ELF-1 (cell line): ENCODE measurements at places on chromosomes 12 and 14.

DNA sequence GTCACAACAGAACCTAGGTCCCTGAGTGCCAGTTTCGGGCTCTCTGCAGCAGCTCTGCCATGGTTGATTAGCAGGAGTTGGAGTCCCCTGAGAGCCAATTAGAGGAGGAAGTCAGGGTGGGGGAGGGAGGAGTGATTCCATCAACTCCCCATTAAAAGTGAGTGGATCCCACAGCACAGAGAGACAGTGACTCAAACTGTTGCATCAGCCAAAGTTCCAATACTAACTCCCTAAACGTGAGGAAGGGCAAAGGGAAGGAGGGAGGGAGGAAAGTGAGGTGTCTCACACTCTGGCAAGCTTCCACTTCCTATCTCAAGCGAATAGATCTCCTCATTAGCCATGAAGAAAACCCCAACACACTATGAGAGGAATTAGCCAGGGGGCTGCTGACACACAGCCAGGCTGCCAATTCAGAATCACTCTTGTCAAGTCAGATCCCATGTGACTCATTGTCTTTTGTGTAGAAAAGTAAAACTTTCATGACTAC lies 23.6 kb downstream of the OR11H4 start:
- peak; percentile 8 for DNase-seq

DNA sequence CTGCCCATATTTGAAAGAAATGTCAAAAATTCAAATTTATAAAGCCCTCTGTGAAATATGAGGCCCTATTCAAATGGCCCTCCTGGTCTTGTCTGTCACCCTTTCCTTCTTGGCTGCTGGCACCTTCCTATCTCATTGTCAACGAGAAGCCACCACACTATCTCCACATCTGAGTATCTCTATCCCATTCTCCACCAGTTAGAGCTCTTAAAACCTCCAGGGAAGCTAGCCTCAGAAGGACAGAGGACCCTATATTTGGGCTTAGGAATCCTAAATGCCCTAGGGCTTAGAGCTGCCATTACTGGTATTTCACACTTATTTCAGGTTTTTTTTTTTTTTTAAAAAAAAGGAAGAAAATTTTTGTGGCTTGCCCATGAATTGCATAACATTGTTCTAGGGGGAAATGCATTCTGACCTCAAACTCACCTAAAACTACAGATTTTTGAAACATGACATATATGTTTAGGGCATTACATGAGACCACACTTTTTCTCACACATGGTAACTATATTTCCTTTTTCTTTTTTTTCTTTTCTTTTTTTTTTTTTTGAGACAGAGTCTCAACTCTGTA lies 25.0 kb downstream of the SLC25A21 start:
- DNase-seq: no peak

DNA sequence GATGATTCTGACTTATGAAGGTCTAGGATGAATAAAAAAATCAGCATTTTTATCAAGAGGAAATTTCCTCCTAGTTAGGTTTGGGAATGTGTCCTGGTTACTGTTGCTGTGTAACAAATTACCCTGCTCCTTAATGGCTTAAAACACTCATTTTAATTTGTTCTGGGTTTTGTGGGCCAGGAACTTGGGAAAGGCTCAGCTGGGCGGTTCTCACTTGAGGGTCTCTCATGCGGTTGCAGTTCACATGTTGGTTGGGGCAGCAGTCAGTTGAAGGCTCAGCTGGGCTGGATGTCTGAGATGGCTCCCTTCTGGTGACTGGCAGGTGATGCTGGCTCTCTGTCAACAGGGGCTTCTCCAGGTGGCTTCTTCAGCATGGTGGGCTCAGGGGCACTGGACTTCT lies 214.6 kb downstream of the RBM19 start:
- DNase-seq: no peak

- DNase-seq: no peak
Measured at GRCh38 chr12:45727980-45728629, 1.4 kb upstream of the ARID2 start.

- no peak for DNase-seq
Measured at GRCh38 chr12:11133816-11134215, 628 bp downstream of the TAS2R30 start.

DNA sequence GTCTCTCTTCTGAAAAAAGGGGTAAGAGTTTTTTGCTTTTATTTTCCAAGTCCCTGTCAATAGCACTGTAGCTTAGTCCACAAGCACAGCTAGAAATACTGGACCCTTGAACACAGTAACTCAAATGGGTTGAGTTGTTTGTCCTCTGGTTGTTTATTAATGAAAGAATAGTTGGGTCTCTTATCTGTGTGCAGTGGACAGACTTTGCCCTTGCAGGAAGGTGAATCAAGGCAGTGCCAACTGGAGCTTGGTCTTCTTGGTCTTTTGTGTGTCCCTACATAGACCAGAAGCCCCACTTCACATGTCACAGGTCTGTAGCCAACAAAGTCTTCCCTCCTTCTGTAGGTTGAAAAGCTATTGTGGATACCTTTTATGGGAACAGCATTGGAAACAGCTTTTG lies 322.0 kb downstream of the AACS start:
- no peak for DNase-seq

DNA sequence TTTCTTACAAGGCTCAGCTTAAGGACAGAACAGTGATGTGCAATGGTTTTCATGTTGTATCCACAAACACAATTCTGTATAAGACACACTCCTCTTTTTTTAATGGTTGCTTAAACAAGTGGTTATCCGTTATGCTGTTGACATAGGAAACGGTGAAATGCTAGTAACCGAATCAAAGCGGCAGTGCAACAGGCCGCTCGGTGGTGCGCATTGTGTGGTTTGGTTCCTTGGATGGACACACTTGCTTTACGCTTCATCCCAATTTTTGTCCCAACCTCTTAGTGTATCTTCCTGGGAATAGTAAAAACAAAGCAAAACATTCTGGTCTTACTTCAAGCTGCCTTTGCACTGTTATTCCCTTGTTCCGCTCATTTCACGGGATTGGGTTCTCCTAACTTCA lies 650 bp upstream of the PTGER2 start:
- no peak for DNase-seq

GRCh38 chr14:99511421-99512109 lies 30.4 kb downstream of the CCNK start:
- DNase-seq: peak; percentile 15

DNA sequence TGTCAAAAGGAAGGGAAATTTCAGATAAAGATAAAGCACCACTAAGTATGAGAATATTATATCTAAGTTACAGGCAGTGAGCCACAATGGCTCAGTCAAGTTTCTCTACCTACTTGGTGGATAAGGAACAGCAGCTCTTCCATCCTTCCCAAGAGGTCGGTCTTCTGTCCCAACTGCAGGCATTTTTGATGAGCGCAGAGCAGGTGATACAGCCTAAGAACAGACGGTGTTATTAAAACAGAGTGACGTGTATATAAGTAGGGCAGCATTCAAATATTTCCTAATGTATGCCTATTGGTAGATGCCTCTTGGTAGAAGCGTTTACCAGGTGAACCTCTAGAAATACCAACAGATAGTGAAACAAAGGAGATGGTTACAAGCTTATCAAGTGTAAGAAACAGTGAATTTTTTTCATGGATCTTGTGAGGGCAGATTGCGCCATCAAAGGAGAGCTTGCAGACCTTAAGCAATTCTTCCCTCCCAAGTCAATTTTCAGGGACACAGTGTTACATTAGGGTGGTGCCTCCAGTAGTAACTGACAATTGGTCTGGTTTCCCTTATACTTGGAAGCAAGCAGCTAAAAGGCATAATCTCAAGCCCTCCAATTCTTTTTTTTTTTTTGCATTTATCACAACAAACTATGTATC lies 274.5 kb downstream of the MED13L start:
- no peak for DNase-seq

GRCh38 chr12:105485921-105486320 lies 155.4 kb downstream of the C12orf75 start:
- no peak for DNase-seq

- DNase-seq: no peak
Measured at GRCh38 chr12:39372929-39373328, 70.0 kb downstream of the KIF21A start.

DNA sequence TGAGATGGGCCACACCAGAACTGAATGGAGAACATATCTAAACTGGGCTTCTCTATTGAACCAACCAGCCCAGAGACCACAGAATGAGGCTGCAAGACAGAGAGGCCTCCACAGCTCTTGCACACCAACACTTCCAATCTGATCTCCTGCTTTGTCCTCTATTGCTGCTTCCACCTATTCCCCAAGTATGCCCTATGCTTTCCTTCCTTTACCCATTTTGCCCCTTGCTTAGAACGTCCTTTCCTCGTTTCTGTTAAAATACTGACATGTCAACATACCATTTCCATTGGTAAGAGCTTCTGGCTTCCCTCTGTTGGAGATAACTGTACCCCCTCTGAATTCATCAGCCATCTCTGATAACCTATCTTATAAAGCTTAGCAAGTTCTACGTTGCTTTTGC lies 2.8 kb downstream of the SLC2A13 start:
- DNase-seq: no peak

- DNase-seq: no peak
Measured at GRCh38 chr12:66164349-66164821, 5.4 kb downstream of the TMBIM4 start.

GRCh38 chr12:21065845-21066244 lies 65.1 kb upstream of the SLCO1B1 start:
- no peak for DNase-seq

- no peak for DNase-seq
Measured at GRCh38 chr12:52370926-52371608, 3.8 kb upstream of the KRT85 start.

GRCh38 chr12:121968876-121969275 lies 50.5 kb downstream of the CFAP251 start:
- no peak for DNase-seq

DNA sequence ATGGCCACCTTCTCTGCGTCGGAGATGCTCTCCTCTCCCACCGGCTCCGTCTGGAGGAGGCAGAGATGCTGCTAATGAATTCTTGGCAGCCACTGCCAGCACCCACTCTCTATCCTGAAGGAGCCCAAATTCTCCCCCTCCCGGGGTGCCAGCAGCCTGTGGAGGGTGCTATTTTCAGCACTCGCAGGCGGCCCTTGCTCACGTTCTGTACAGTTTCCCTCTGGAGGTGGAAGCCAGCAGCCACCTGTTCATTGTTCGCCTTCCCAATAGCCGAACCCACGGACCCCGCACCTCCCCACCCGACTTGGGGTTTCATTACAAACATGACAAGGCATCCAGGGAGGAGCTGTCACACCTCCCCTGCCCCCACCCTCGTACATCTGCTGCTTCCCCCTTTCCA lies 27.8 kb downstream of the SNRNP35 start:
- DNase-seq: no peak

DNA sequence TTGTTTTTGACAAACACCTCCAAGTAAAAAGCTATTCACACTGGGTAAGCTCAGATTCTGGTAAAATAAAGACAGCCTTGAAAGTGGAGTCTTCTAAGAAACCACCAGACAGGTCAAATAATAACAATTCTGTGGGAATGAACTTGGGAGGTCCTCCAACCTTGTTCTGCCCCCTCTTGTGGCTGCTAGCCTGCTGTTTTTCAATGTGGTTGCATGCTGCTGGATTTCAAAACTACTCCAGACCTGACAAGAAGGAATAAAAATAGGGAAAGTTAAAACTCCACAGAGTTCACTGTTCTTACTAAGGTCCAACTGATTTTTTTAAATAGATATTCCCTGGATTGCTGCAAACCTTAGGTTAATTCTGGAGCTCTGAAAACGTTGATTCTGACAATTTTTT lies 32.2 kb upstream of the RIN3 start:
- no peak for DNase-seq

- DNase-seq: no peak
Measured at GRCh38 chr14:95258754-95259593, 60.7 kb downstream of the CLMN start.

GRCh38 chr12:130873106-130873795 lies 1.4 kb downstream of the RAN start:
- DNase-seq: no peak

DNA sequence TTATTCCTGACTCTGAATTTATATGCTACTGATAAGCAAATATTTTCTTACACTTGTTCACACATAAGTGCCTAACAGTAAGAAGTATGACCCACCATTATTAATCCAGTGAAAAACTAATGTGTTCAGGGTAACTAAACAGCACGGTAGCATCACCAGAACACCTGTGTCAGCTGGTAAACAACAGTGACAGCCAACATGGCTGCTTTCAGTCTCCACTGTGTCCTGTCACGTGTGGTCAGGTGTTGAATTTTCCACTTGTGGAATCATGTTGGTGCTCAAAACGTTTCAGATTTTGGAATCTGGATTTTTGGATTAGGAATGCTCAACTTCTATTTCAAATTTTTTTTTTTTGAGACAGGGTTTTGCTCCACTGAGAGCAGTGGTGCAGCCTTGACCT lies 14.3 kb upstream of the ATP23 start:
- no peak for DNase-seq

- no peak for DNase-seq
Measured at GRCh38 chr12:132367071-132367851, 37.9 kb upstream of the GALNT9 start.

DNA sequence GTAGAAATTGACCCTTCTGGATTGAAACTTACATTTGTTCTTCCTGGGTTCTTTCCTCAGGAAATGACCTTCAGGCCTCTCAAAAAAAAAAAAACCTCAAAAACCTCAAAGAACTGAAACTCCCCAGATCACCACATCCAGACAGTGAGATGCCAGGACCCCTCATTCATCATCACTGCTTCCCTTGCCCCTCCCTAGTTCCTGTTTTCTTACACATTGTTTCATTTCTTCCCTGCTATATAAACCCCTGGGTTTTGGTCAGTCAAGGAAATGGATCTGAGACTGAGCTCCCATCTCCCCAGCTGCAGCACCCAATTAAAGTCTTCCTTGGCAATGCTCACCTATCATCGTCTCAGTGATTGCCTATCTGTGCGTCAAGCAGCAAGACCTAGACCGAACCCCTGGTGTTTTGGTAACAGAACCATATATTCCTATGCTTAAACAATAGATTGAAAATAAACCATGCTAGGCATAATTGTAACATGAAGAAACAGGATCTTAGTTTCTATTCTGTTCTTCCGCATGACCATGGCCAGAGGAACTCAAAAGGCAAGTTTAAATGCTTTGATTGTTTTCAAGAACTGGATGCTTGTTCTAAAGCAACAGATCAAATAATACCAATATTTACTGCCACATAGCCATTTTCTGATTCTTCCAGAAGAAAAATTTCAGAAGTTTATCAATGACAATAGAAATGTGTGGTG lies 108.0 kb upstream of the MAX start:
- no peak for DNase-seq

- DNase-seq: no peak
Measured at GRCh38 chr12:82515652-82516051, 157.3 kb downstream of the METTL25 start.

DNA sequence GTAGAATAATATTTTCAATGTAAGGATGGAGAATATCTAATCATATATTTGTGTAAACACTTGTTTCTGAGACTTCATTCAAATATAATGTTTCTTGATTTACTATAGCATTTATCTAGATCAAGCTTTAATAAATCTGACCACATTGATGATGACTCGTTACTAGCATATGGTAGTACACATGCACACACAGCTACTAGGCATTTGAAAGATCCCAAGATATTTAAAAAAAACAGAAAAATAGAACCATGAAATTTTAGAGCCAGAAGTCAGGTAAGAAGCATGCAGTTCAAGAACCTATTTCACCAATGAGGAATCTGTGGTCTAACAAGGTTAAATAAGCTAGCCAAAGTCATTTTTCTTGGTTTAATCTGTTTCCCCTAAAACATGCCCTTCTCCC lies 32.0 kb downstream of the DCP1B start:
- no peak for DNase-seq
